ENCODE measurements at places on chromosomes 11 and 22. TPM values are rescaled to one million over a fixed set of nuclear protein-coding genes. Genes with fewer than 3 reads are reported as not detected.

HMBS gene
- total RNA-seq: 33.6 TPM

CFL1 gene
- total RNA-seq: 1,062 TPM

HORMAD2 gene
- not detected for total RNA-seq

SLCO2B1 gene
- not detected for total RNA-seq

NRIP3 gene
- 2.2 TPM for total RNA-seq

LRRC74B gene
- not detected for total RNA-seq

FBLN1 gene
- total RNA-seq: 0.56 TPM

ACR gene
- total RNA-seq: not detected

BBS1 gene
- total RNA-seq: 7.9 TPM

IFTAP gene
- 3.6 TPM for total RNA-seq

PNPLA5 gene
- total RNA-seq: not detected

DDIAS gene
- total RNA-seq: 19.5 TPM

PRSS23 gene
- total RNA-seq: 1.4 TPM

LBHD1 gene
- total RNA-seq: 12.9 TPM

OR51Q1 gene
- not detected for total RNA-seq

VSIG10L2 gene
- not detected for total RNA-seq

TBX1 gene
- not detected for total RNA-seq

OR52E8 gene
- not detected for total RNA-seq

ESRRA gene
- total RNA-seq: 42.4 TPM

TYR gene
- not detected for total RNA-seq

PIWIL4 gene
- total RNA-seq: 0.36 TPM

VSIG2 gene
- total RNA-seq: not detected

SMIM38 gene
- 0.31 TPM for total RNA-seq

NPTXR gene
- total RNA-seq: 0.69 TPM

PLEKHA7 gene
- 6.6 TPM for total RNA-seq

ZNF70 gene
- total RNA-seq: 1.7 TPM

SLC17A6 gene
- total RNA-seq: not detected

OR6T1 gene
- total RNA-seq: not detected

NRGN gene
- total RNA-seq: 5.7 TPM

ANKK1 gene
- total RNA-seq: not detected

GGTLC2 gene
- not detected for total RNA-seq

OR2AG2 gene
- total RNA-seq: 0.45 TPM

SC5D gene
- 20.5 TPM for total RNA-seq

PLA2G3 gene
- not detected for total RNA-seq

SMIM35 gene
- total RNA-seq: 0.32 TPM

FOLR3 gene
- total RNA-seq: not detected

TM7SF2 gene
- total RNA-seq: 12.4 TPM

Measured in activated CD8-positive, alpha-beta T cell treated with anti-CD3 and anti-CD28 coated beads for 36 hours (primary cell).